Left ventricle myocardium inferior (tissue), 1 donor: ENCODE measurements at places on chromosomes 1 and 21.

DNA sequence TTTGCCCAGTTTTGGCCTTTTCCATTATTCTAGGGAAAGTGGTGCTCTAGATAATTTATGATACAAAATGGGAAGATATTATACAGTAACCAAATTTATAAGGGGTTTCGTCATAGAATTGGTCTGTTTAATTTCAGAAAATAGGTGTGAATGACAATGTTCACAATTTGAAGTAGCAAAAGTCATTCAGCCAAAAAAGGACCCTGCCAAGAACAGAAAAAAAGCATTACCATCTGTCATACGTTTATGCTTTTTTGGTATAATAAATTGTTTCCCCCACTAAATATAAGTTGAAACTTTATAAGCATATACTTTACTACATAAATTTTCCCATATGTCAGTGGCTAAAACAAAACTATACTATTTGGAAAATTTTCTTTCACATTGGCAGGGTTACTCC, 4.5 kb upstream of the SPAG17 start:
- no peaks in the 10 kb centered on the region for H3K36me3 ChIP-seq
- H3K27ac ChIP-seq, result no peak overlapping the region
- no peak overlapping the region for H3K4me3 ChIP-seq
- peaks cover 7% of the 10 kb centered on the region for H3K4me1 ChIP-seq
- H3K27me3 ChIP-seq, result peaks cover 13% of the 10 kb centered on the region

DNA sequence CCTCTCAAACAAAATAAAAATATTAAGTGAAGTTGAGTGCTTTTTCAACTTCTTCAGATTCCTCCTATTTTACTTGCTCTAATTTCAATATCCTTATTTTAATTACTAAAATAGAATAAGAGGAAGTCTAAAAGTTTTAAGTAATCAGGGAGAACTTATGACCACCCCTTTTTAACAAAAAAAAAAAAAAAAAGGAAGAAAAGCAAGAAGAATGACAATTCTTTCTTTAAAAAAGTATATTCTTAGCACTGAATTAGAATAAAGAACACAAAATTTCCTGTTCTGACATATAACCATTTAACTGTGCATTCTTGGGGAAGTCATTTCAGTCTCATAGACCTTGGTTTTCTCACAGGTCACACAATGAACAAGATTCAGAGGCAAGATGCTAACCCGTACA, 46.8 kb downstream of the SAMSN1 start:
- DNase-seq, result no peak
- H3K27me3 ChIP-seq, result no peaks in the 10 kb centered on the region
- H3K4me3 ChIP-seq, result no peak overlapping the region
- no peaks in the 10 kb centered on the region for H3K4me1 ChIP-seq
- H3K27ac ChIP-seq, result no peak overlapping the region
- H3K36me3 ChIP-seq, result no peaks in the 10 kb centered on the region

- no peak overlapping the region for H3K4me3 ChIP-seq
- H3K36me3 ChIP-seq, result no peaks in the 10 kb centered on the region
- DNase-seq, result no peak
These were observed 18.7 kb downstream of the AADACL4 start for GRCh38 chr1:12662556-12662955.

- no peaks in the 10 kb centered on the region for H3K27me3 ChIP-seq
- peaks cover 18% of the 10 kb centered on the region for H3K4me1 ChIP-seq
- H3K36me3 ChIP-seq, result no peaks in the 10 kb centered on the region
- no peak overlapping the region for H3K4me3 ChIP-seq
- no peak for DNase-seq
These were observed 51.4 kb upstream of the HNRNPU start for GRCh38 chr1:244915736-244916135.

DNA sequence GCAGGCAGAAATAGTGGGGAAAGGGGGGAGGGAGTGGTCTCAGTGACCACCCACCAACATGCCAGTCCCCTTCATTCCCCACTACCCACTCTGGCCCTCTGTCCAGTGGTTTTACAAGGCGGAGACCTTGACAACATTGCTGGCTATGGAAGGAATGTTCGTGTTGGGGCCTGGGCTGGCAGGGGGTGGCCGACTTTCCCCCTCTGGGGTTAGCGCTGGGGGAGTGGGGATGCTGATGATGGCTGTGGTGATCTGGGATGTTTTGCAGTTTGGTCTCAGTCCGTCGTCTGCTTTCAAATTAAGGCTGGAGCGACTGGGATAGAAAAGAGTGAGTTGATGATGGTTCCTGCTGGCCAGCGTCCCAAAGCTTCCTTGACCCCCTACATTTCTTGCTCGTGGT, 20.3 kb downstream of the DDX20 start:
- peaks cover 20% of the 10 kb centered on the region for H3K36me3 ChIP-seq
- no peak overlapping the region for H3K27ac ChIP-seq
- H3K27me3 ChIP-seq, result no peaks in the 10 kb centered on the region
- peaks cover 8% of the 10 kb centered on the region for H3K4me1 ChIP-seq
- no peak overlapping the region for H3K4me3 ChIP-seq
- no peak for DNase-seq

GRCh38 chr1:113874012-113874879, 2.7 kb upstream of the PTPN22 start:
- no peak overlapping the region for H3K4me3 ChIP-seq
- H3K27ac ChIP-seq, result no peak overlapping the region
- H3K36me3 ChIP-seq, result no peaks in the 10 kb centered on the region
- no peaks in the 10 kb centered on the region for H3K4me1 ChIP-seq

DNA sequence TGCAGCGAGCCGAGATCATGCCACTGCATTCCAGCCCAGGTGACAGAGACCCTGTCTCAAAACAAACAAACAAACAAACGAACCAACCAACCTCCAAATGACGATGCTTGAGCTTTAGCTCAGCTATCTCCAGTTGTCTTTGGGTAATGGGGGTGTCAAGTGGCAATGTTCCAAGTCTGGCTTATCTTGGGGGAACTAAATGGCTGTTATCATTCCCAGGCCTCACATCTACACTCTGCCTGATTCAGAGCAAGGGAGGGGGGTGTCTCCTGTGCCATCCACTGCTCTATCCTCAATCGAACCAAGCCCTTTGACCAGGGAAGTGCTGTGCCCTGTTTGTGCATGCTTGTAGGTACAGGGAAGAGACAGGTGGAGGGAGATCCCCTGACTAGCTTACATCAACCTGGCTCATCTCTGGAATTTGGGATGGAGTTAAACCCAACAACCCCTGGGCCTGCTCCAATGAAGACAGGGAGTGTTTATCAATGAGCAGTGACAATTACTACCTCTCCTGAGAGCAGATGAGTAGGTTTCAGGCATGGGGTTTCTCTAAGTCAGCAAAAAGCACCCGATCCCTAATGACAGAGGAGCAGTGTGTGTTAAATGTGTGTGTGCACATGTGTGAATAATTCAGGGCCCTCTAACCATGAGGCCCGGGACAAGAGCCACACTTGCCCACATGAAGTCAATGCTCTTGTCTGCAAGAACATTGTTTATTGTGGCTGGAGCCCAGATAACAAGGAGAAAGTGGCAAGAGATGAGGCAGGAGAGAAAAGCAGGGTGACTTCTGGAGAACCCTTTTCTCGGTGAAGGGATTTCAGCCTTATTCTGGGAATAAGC, 20.3 kb upstream of the IL6R start:
- no peak overlapping the region for H3K4me3 ChIP-seq
- DNase-seq, result no peak
- no peaks in the 10 kb centered on the region for H3K27me3 ChIP-seq
- H3K36me3 ChIP-seq, result no peaks in the 10 kb centered on the region
- peak overlapping the region; percentile 36 for H3K27ac ChIP-seq

DNA sequence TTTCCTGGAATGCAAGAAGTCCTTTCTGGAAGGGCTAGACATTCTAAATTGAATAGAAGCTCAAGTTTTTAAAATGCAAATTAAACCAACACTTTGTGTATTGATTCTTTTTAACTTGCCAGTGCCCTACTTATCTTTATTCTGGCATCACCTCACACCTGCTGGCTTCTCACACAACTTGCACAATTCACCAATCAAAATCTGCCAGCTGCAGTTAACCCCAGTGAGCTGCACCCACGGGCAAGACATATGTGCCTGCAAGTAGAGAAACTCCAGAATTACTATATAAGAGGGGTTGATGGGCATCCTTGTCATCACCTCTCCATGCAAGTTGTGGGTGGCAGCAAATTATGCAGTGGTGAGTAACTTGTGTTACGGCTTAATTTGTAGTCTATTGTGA, 11.7 kb upstream of the PLPPR4 start:
- no peak for DNase-seq
- peaks cover 5% of the 10 kb centered on the region for H3K27me3 ChIP-seq
- no peaks in the 10 kb centered on the region for H3K36me3 ChIP-seq
- no peak overlapping the region for H3K27ac ChIP-seq
- H3K4me1 ChIP-seq, result no peaks in the 10 kb centered on the region

DNA sequence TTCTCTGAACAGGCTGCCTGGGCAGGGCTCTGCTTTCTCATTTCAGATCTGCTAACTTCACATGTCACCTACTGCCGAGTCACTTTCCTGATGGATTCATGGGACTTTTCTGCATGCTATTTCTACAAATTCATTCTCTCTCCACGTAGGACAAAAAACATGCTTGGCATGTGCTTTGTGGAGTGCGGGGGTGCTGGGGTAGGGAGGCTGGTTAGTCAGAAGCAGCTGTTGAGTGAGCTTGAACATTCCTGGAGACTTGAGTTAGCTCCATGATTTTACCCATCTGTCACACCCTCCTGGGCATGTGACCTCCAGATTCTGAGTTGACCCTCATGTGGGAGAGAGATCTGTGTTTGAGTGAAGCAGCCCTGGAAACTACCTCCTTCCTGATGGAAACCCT, 71.4 kb downstream of the UCK2 start:
- no peak overlapping the region for H3K4me3 ChIP-seq
- H3K36me3 ChIP-seq, result no peaks in the 10 kb centered on the region
- peaks cover 74% of the 10 kb centered on the region for H3K4me1 ChIP-seq
- peak overlapping the region; percentile 55 for H3K27ac ChIP-seq

DNA sequence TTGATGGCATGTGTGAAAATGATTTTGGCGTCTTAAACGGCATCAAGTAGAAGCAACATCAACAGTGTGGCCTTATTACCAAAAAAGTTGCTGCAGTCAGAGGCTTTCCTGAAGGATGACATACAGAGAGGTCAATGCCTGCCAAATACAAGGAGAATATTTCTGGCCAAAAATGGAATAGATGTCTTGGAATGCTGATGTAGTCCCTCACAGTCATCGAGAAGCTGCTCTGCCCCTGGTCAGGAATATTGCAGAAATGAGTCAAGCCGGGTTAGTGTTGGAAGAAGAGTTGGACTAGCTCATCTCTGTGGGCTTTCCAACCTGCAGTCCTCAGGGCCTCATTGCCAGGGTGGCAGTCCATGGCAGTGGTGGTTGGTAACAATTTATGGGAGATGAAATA, 42.1 kb downstream of the NOS1AP start:
- no peaks in the 10 kb centered on the region for H3K36me3 ChIP-seq
- no peak for DNase-seq
- H3K27me3 ChIP-seq, result no peaks in the 10 kb centered on the region
- H3K4me3 ChIP-seq, result no peak overlapping the region
- H3K4me1 ChIP-seq, result peaks cover 14% of the 10 kb centered on the region

DNA sequence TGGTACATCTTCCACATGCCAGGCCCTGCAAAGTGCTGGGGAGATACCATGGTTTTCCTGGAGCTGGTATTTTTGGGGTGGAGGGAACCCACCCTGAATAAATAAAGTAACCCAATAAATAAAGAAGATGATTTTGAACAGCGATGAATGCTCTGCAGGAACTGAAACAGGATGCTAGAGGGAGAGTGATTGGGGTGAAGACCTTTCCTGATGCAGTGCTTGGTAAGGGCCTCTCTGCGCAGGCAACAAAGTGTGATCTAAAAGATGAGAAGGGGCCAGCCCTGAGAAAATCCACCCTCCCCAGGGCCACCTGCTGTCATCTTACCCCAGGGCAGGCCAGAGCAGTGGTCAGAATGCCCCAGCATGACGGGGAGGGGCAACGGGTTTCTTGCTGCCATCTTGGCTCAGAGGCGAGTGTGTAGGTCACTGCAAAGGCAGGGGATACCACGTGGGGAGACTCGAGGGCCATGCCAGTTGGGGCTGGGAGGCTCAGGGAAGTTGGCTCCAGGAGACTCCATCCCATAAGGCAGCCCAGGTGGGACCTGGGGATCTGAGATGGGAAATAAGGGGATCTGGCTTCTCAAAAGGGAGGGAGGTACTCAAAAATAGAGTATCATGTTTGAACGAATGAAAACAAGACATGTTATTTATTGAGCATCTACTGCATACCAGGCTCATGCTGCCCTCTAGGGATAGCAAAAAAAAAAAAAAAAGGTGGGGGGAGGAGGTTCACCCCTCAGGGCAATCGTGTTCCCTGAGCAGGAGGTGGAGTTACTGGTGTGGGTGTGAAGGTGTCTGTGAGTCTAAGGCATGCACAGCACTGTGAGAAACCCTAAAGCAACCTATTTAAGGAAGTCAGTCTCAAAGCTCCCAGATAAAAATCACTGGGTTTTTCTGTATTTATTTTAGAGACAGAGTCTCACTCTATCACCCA, 2.8 kb downstream of the SRARP start:
- DNase-seq, result no peak
- H3K4me1 ChIP-seq, result no peaks in the 10 kb centered on the region
- H3K27me3 ChIP-seq, result no peaks in the 10 kb centered on the region
- H3K4me3 ChIP-seq, result no peak overlapping the region

DNA sequence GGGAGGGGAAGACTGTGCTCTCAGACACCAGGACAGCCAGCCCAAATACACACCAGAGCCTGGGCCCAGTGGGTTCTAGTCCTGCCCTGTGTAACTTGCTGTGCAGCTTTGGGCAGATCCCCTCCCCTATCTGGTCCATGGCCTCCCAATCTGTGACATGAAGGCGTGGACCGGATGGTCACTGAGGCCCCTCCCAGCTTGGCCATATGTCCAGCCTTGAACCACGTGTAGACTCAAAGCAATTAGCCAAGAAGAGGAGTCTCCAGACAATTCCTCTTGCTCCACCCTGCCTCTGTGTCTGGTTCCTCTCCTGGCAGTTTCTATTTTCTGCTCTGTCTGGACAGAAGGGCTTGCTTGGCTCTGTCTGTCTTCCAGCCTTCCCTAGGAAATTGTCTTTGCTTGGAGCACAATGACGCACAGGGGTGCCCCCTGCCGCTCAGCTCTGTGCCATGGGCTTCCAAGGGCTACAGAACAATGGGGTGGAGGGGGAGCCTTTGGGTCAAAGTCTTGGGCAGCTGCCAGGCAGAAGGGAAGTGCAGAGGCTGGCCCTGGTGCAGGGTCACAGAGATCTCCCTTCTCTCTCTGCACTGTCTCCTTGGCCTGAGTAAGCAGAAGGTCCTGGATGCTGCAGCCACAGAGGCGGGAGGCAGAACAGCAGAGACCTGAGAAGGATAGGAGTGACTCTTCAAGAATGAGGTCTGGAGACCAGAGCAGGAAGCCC, 66.1 kb downstream of the TENT5C start:
- H3K27me3 ChIP-seq, result no peaks in the 10 kb centered on the region
- peak overlapping the region; percentile 80 for H3K27ac ChIP-seq
- peak; percentile 70 for DNase-seq
- peaks cover 68% of the 10 kb centered on the region for H3K4me1 ChIP-seq
- H3K36me3 ChIP-seq, result no peaks in the 10 kb centered on the region
- H3K4me3 ChIP-seq, result no peak overlapping the region

- H3K36me3 ChIP-seq, result no peaks in the 10 kb centered on the region
- H3K4me1 ChIP-seq, result no peaks in the 10 kb centered on the region
- no peaks in the 10 kb centered on the region for H3K27me3 ChIP-seq
- H3K27ac ChIP-seq, result no peak overlapping the region
- no peak for DNase-seq
These were observed 366.4 kb upstream of the CXADR start for GRCh38 chr21:17146426-17146825.

GRCh38 chr1:246632281-246633168, 66.3 kb downstream of the CNST start:
- H3K4me1 ChIP-seq, result no peaks in the 10 kb centered on the region
- DNase-seq, result no peak
- H3K4me3 ChIP-seq, result no peak overlapping the region

- no peaks in the 10 kb centered on the region for H3K27me3 ChIP-seq
- no peak overlapping the region for H3K4me3 ChIP-seq
- H3K36me3 ChIP-seq, result no peaks in the 10 kb centered on the region
- H3K4me1 ChIP-seq, result no peaks in the 10 kb centered on the region
These were observed 174.2 kb downstream of the LHX8 start for GRCh38 chr1:75308365-75308764.
